ENCODE measurements at places on chromosomes 7 and 10. TPM values are rescaled to one million over a fixed set of nuclear protein-coding genes. Genes with fewer than 3 reads are reported as not detected.

The AKR1C8 gene
- total RNA-seq: not detected

The SH2D4B gene
- total RNA-seq: 0.30 TPM

The SLF2 gene
- total RNA-seq: 25.8 TPM

The ZNF735 gene
- total RNA-seq: not detected

Data from epithelial cell of umbilical artery (primary cell).